Myocyte (in vitro differentiated cells): ENCODE measurements at places on chromosomes 1 and 21. TPM values are rescaled to one million over a fixed set of nuclear protein-coding genes. Genes with fewer than 3 reads are reported as not detected.

Gene PTCH2
- 0.05 and 0.51 TPM in 2 replicates for total RNA-seq

Gene CLCNKB
- total RNA-seq: not detected in 2 replicates

Gene KCNJ10
- not detected in 2 replicates for total RNA-seq

Gene MX2
- 0.57 and 0.91 TPM in 2 replicates for total RNA-seq

Gene ANKRD35
- 0.13 and 0.31 TPM in 2 replicates for total RNA-seq

Gene CFHR1
- 0.21 and 0.73 TPM in 2 replicates for total RNA-seq

Gene DLGAP3
- 0.05 TPM in 1 of 2 replicates, not detected in the other for total RNA-seq

Gene CYYR1
- total RNA-seq: 2.4 and 3.3 TPM in 2 replicates

Gene DMRTA2
- total RNA-seq: 0.21 and 0.43 TPM in 2 replicates

Gene GJA8
- not detected in 2 replicates for total RNA-seq

Gene CA14
- total RNA-seq: not detected in 2 replicates

Gene ACTA1
- 1,702 and 1,763 TPM in 2 replicates for total RNA-seq

Gene C1orf167
- 4.8 and 5.1 TPM in 2 replicates for total RNA-seq

Gene OVAAL
- total RNA-seq: 3.3 and 4.1 TPM in 2 replicates

Gene TARBP1
- 14.5 and 14.8 TPM in 2 replicates for total RNA-seq

Gene SRSF10
- total RNA-seq: 90.9 and 99.3 TPM in 2 replicates

Gene PLA2G2F
- total RNA-seq: not detected in 2 replicates

Gene HAX1
- total RNA-seq: 91.7 and 115 TPM in 2 replicates

Gene CFHR3
- 0.21 TPM in 1 of 2 replicates, not detected in the other for total RNA-seq

Gene RGS13
- 0.62 and 0.68 TPM in 2 replicates for total RNA-seq

Gene SLC30A2
- 0.10 and 0.21 TPM in 2 replicates for total RNA-seq

Gene AMIGO1
- 0.37 and 0.42 TPM in 2 replicates for total RNA-seq

Gene B3GALT2
- 9.9 and 16.8 TPM in 2 replicates for total RNA-seq

Gene TAS1R2
- 0.05 TPM in 1 of 2 replicates, not detected in the other for total RNA-seq

Gene DDAH1
- total RNA-seq: 16.3 and 18.1 TPM in 2 replicates

Gene SPRR3
- not detected in 2 replicates for total RNA-seq

Gene TINAGL1
- total RNA-seq: 0.11 TPM in 1 of 2 replicates, not detected in the other

Gene CLIC6
- not detected in 2 replicates for total RNA-seq

Gene CBR1
- total RNA-seq: 46.3 and 72.3 TPM in 2 replicates

Gene CLDN17
- not detected in 2 replicates for total RNA-seq

Gene SYTL1
- 0.05 TPM in 1 of 2 replicates, not detected in the other for total RNA-seq

Gene TMEM54
- 28.3 and 44.2 TPM in 2 replicates for total RNA-seq

Gene AADACL4
- not detected in 2 replicates for total RNA-seq

Gene EFNA3
- total RNA-seq: 0.56 and 0.88 TPM in 2 replicates

Gene RIMS3
- 13.7 and 31.0 TPM in 2 replicates for total RNA-seq

Gene KCNK1
- not detected in 2 replicates for total RNA-seq

Gene KLHDC9
- total RNA-seq: 1.1 and 6.8 TPM in 2 replicates

Gene RASSF5
- total RNA-seq: 0.11 and 0.16 TPM in 2 replicates

Gene GCSAML
- total RNA-seq: not detected in 2 replicates

Gene CHI3L2
- 2.3 and 3.2 TPM in 2 replicates for total RNA-seq

Gene FLG2
- total RNA-seq: not detected in 2 replicates

Gene ADAMTS5
- total RNA-seq: 34.5 and 44.7 TPM in 2 replicates

Gene DPT
- total RNA-seq: not detected in 2 replicates
